Stimulated activated memory B cell treated with anti-CD40 and anti-IgM and Interleukin-4, amounts not matched to agents 10 μg/mL and 1 μg/mL and 100 μg/mL, for 72 hours (primary cell): ENCODE measurements at places on chromosomes 3 and 15.

- ATAC-seq = peak; percentile 50
These were observed 213.6 kb downstream of the SSR3 start for GRCh38 chr3:156341332-156341731.

- no peak for ATAC-seq
These were observed 66.2 kb upstream of the SLC6A1 start for GRCh38 chr3:10926256-10926810.

DNA sequence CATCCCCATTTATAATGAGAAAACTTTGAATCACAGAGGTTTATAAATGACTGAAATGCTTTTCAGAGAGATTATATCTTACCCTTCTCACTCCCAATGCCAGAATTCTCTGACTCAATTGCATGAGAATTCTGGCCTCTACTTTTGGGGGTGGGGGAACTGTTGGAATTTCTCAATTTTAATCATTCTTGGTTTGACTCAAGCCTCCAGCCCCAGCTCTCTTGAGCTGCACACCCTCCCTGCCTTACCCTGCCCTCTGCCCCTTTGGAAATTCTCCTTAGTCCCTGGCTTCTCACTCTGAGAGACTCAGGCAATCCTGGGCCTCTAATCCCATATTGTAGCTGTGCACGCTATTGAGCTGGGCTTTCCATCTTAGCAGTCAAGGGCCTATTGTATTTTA is 44.2 kb downstream of the ZNF589 start:
- ATAC-seq = no peak

DNA sequence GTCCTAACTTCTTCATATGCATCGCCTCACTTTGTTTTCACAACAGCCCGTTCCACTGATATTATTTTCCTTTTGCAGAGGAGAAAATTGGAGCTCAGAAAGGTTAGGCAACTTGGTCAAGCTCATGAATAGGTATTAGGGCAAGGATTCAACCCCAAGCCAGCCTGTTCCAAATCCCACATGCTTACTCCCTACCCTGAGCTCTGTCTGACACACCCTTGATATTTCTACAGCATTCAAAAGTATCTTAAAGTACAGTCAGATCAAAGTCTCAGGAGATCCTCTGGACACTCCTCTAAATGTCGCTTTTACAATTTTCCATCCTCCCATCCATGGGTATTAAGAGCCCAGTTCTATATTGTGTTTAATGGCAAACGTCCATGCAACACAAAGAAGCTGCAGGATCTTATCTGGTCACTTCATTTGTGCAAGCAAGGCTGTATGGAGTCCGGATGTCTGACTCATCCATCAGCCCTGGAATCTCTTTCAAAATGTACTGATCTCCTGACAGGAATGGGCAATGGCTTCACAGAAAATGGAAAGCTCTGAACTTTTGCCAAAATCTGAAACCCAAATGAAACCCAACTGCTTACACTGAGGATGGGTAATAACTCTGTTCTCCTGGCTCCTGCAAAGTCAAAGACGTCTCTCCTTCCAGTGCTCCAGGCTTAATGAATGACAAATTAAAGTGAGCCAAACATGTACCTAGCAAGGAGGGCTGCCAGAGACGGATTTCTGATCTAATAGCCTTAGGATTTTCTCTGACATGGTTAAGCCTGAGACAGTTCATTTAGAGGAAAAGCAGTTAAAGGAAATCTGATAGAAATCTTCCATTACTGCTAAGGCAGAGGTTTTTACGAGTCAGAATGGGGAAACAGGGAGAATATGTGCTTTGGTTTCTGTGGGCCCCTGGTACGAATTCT is 230.9 kb upstream of the RORA start:
- no peak for ATAC-seq

DNA sequence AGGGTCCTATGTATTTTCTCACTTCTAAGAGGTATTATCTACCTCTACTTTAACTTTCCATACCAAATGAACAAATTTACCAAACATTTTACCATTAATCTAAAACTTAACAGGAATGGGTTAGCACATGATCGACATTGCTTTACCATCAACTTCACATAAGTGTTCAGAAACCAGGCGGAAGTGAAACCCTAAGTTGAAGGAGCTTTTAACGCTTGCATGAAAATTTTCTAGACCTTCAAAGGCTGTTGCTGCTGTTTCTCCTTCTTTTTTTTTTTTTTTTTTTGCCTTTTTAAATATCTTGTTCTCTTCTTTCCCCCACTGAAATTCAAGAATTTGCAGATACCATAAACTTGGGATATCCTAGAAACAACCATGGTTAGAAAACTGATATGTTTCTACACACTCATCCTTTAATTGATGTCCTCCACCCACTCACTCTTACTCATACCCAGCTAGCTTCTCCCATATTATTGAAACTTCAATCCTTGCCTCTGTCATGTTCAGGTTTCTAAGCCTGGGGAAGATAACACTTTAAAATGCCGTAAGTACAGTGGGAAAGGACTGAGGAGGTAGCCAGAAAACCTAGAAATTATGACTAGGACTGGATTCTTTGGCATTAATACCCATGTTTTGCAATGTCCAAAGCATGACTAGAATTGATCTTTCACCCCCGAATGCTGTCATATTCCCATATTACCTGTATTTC is 24.7 kb downstream of the MYO5A start:
- peak; percentile 88 for ATAC-seq

DNA sequence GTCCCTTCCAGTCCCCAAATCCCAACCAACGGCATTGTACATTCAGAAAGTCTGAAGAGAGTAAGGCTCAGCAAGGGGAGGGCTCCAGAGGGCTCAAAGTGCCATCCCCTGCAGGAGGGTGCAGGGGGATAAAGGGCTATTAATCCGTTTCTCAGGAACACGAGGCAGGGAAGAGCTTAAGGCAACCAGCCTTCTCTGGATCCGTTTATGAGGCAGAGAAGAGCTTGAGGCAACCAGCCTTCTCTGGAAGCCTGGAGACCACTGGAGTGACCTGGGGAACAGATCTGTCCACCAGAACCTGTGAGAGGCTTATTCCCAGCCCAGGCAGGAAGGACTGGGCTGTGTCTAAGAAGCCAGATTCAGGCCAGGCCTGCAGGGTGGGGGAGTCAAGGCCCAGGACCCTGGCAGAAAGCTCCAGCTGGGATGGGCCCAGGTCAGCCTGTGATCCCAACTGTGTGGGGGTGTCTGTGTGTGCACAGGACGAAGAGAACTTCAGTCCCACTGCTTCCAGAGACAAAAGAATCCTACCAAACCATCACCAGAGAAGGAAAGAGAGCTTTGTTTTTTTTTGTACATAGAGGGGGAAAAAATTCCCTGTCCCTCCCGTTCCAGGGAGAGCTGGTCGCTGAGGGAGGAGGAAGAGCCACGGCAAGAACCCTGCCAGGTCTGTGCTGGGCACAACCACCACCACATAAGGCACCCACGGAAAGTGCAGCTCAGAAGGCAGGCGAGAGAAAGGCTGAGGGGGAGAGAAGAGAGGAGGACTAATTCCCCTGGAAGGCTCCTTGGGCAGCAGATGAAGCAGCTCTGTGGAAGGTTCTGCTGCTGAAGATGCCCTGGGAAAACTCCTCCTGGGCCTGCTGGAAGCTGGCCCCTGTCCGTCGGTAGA is 1.6 kb upstream of the ULK3 start:
- no peak for ATAC-seq

DNA sequence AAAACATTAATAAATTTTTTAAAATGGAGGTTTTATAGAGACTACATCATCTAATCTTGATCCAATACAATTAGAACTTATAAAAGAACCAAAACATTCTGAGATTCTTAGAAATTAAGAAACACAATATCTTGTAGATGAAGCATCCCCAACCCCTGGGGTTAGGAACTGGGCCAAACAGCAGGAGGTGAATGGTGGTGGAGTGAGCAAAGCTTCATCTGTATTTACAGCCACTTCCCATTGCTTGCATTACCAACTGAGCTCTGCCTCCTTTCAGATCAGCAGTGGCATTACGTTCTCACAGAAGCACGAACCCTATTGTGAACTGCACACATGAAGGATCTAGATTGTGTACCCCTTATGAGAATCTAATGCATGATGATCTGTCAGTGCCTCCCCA is 36.3 kb downstream of the KNL1 start:
- ATAC-seq = no peak

DNA sequence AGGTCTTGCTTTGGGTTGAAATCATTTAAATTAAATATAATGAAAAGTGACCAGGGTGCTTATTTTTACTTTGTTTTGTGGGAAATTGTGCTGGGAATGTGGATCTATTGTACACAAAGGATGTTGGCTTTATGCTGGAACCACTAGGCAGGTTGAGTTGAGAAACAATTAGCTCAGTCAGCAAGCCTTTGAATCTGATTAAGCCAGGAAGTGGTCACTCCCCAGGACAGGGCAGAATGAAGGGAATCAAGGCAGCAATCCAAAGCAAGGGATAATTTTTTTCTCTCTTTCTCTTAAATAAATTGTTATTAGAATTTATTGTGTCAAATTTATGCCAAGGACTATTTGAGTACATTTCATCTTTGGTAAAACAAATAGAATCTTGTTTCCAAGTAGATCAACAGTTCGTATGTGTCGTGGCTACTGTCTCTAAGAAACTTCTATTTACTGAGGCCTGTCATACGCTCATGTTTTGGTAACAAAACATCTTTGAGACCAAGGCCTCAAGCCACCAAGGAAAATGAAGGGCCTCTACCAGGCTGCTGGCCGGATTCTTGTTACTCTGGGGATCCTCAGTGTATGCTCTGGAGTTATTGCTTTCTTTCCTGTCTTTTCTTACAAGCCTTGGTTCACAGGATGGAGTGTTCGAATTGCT is at the start of gene TMEM212:
TMEM212 (plus strand) TSS at position 486 of the 655 bp plus-strand sequence; CDS start at position 521, 35 bp downstream.
- ATAC-seq = no peak

GRCh38 chr3:66665021-66665695 is 164.3 kb upstream of the LRIG1 start:
- ATAC-seq = no peak

GRCh38 chr15:87267798-87268197 is 988.7 kb downstream of the NTRK3 start:
- ATAC-seq = no peak

GRCh38 chr15:55992769-55993110 is 672 bp downstream of the NEDD4 start:
- no peak for ATAC-seq

DNA sequence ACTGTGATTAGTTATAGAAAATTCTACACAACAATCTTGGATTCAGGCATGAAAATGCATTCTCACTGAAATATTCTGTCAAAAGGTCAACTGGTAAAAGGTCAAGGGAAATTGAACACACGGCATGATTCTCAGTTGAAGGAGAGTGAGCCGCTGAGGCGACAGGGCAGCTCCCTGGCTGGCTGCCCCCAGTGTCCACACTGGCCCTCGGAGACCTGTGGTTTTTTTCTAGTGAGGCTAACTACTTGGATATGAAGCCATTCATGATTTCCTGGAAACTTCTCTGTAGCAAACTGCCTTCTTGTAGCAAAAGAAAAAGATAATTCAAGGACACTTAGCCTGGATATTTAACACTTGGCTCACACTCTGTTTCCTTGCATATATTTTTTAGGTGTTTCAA is 37.2 kb downstream of the AADACL2 start:
- no peak for ATAC-seq

DNA sequence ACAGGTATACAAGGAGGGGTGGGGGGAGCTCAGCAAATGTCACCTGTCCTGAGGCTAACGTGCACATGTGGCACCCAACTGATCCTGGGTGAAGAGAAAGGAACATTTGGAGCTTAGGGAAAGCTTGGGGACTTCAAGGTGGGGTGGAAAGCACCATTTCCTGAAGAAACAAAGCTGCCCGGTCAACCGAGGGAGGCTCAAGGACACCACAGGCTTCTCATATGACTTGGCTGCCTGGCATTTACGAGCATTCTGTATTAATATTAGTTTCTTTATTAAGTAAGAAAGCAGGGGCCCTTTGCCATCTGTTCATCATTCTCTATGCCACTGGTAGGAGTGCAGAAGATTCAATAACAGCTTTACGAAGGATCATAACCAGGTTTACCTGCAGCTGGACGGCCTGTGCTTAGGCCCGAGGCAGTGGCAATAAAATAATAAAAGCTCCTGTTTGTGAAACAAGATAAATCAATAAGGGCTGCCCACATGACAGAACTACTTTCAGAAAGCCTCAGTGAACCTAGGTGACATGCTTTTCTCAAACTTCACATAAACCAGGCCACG is 54.0 kb downstream of the ETV5 start:
- ATAC-seq = no peak

DNA sequence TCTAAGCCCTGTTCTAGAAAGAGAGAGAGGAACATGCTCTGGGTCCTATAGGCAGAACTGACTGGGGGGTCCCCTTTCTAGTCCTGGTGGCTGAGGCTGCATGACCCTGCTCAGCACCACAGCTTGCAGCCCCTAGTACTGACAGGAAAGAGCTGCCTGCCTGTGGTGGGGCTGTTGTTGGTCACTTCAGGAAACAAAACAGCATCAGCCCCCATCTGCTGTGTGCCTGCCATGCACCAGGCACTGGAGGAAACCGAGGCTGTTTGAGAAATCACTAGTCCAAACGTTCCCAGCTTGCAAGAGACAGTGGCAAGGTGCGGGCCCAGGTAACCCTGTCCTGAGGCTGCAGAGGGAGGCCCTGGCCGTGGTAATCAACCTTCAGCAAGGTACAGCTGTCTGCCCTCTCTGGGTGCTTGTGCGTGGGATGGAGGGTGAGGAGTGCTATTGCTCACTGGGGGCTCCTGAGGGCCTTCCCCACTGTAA is 90.6 kb downstream of the IQSEC1 start:
- peak; percentile 59 for ATAC-seq

GRCh38 chr3:32897001-32897601 is 54.3 kb upstream of the CCR4 start:
- ATAC-seq = no peak

DNA sequence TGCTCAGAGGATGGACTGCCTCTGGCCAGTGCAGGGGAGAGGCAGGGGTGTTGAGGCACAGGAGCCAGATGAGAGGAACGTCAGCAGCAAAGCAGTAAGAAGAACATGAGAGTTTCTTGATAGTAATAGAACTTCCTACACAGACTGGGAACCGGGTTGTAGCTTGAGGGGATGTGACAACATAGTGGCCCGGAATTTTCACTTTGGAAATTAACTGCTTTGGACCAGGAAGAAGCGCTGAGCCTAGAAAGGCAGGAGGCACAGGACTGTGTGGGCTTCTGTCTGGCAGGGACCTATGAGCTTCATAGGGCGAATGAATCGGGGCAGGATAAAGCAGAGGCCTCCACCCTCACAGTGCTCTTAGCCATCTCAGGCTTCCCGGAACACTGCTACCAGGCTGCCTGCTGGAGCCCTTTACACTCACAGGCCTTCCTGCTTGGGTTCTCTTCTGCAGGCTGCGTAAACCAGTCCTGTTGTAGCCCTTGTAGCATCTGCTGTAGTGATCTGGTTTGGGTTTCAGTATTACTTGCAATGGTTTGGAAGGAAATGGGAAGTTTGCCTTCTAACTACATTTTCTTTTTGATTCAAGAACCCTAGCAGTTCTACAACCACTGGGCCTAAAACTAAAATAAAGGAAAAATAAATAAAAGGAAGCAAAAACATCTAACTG is 3.3 kb upstream of the ADPGK start:
- no peak for ATAC-seq

GRCh38 chr15:35907511-35907910 is 361.5 kb upstream of the DPH6 start:
- ATAC-seq = no peak

- ATAC-seq = no peak
These were observed 68.1 kb upstream of the PFN2 start for GRCh38 chr3:150038830-150039229.
